Stimulated activated CD8-positive, alpha-beta memory T cell treated with anti-CD3 and anti-CD28 coated beads, Interleukin-4, amount 100 ng/mL, for 4 hours (primary cell): ENCODE measurements at places on chromosomes 5 and 9.

DNA sequence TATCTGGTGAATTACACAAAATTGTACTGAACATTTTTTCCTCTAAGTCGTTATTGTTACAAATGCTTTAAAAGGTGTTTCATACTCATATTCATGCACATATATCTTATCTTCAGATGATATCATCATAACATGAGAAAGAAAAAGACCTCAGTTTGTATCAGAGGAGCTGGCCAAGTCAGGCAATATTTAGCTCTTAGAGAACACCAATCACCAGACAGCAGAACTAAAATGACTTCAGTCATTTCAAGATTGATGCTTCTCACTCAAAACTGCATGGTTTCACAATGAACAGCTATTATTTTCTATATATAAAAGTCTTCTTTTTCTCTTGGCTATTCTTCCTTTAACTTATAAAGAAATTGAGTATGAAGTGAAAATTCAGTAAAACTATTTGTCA, 44.6 kb downstream of the TSSK1B start:
- DNase-seq, result no peak

- no peak for DNase-seq
Measured at GRCh38 chr5:123875561-123876275, 363.7 kb downstream of the CSNK1G3 start.

DNA sequence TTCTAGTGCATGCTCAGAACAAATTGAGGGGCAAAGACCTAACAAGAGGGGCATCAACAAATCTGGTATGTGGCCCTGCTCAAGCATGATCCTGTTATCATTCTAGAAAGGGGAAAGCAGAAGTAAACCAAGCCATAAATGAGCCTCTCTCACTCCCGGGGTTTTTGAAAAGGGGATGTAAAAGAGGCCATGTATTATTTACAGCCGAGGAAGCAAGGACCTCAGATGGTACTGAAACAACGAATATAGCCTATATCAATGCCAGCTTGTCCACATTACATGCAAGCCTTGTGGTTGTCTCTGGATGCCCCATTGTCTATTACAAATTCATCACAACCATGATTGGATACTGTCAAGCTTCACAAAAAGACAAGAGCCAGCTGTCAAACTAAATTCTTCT, 211.3 kb downstream of the DCP2 start:
- DNase-seq, result no peak

DNA sequence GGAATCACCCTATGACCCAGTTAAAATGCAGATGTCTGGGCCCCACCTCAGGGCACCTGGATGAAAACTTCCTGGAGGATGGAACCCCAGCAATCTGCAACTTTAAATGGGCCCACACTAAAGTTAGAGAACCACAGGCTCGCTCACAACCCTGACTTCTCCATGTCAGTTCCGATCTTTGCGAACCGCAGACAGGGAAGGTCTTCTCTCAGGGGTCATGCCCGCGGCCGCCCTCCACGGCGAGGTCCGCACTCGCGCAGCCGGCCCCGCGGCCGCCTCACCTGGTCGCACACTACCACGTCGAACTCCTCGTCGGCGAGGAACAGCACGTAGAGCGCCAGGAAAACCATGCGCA, 499 bp downstream of the ALG2 start:
- DNase-seq, result no peak

DNA sequence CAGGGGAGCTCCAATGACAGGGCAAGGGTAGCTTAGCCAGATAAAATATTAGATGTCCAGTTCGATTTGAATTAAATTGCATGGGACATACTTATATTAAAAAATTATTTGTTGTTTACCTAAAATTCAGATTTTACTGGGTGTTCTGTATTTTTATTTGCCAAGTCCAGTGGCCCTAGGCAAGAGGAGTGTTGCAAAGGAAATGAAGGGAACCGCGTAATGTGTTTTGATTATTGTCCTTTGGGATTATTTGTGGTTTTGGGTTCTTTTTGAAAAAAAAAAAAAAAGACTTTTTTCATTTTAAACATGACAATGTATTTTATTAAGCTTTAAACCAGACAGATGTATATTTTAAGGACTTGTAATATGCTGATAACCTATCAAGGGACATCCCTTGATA, 179.3 kb downstream of the C9orf152 start:
- no peak for DNase-seq

GRCh38 chr9:125513668-125514413, 193.2 kb downstream of the MAPKAP1 start:
- no peak for DNase-seq
